A549 treated with Hydrocortisone at 1 μM for 4 hours (cell line): ENCODE measurements at places on chromosomes 13 and 19. TPM values are rescaled to one million over a fixed set of nuclear protein-coding genes. Genes with fewer than 3 reads are reported as not detected.

Gene PVR
- total RNA-seq = 100 to 124 TPM (median 118 TPM) in 5 replicates

Gene ZNF628
- total RNA-seq = 5.2 to 9.1 TPM (median 6.3 TPM) in 5 replicates

Gene HIPK4
- 0.22 to 0.32 TPM (median 0.30 TPM) in 5 replicates for total RNA-seq

Gene RNF225
- total RNA-seq = 0.08 to 0.17 TPM in 2 of 5 replicates, not detected in the others

Gene ZNF737
- 0.08 to 0.12 TPM in 2 of 5 replicates, not detected in the others for total RNA-seq

Gene COL4A2
- total RNA-seq = 137 to 182 TPM (median 154 TPM) in 5 replicates

Gene CERS4
- total RNA-seq = 2.6 to 3.8 TPM (median 2.7 TPM) in 5 replicates

Gene RFPL4A
- total RNA-seq = 0.38 to 1.1 TPM (median 0.84 TPM) in 5 replicates

Gene BRCA2
- total RNA-seq = 4.0 to 8.4 TPM (median 4.7 TPM) in 5 replicates

Gene CACNG7
- 6.4 to 9.1 TPM (median 8.0 TPM) in 5 replicates for total RNA-seq

Gene KHSRP
- total RNA-seq = 179 to 222 TPM (median 196 TPM) in 5 replicates

Gene CBY2
- total RNA-seq = not detected in 5 replicates

Gene DACT3
- total RNA-seq = 0.24 to 0.31 TPM (median 0.29 TPM) in 5 replicates

Gene KBTBD6
- 4.5 to 5.8 TPM (median 5.0 TPM) in 5 replicates for total RNA-seq

Gene PABPC3
- total RNA-seq = 0.12 to 0.17 TPM (median 0.15 TPM) in 5 replicates

Gene GRAMD1A
- total RNA-seq = 142 to 158 TPM (median 147 TPM) in 5 replicates

Gene WDR88
- 0.16 TPM in 1 of 5 replicates, not detected in the others for total RNA-seq

Gene MEDAG
- 0.10 to 0.26 TPM (median 0.18 TPM) in 5 replicates for total RNA-seq

Gene MRPS31
- 12.8 to 14.8 TPM (median 14.0 TPM) in 5 replicates for total RNA-seq

Gene FDX2
- 23.3 to 35.3 TPM (median 32.5 TPM) in 5 replicates for total RNA-seq

Gene ZNF256
- total RNA-seq = 0.66 to 1.3 TPM (median 1.1 TPM) in 5 replicates

Gene SOX1
- total RNA-seq = not detected in 5 replicates

Gene EXOC3L2
- total RNA-seq = 1.5 to 2.5 TPM (median 2.0 TPM) in 5 replicates

Gene SBSN
- total RNA-seq = 2.2 to 4.6 TPM (median 3.5 TPM) in 5 replicates
